ENCODE measurements at places on chromosomes 11 and 22.

GRCh38 chr11:73185680-73186293 is 32.3 kb upstream of the P2RY2 start:
- no peak for DNase-seq

DNA sequence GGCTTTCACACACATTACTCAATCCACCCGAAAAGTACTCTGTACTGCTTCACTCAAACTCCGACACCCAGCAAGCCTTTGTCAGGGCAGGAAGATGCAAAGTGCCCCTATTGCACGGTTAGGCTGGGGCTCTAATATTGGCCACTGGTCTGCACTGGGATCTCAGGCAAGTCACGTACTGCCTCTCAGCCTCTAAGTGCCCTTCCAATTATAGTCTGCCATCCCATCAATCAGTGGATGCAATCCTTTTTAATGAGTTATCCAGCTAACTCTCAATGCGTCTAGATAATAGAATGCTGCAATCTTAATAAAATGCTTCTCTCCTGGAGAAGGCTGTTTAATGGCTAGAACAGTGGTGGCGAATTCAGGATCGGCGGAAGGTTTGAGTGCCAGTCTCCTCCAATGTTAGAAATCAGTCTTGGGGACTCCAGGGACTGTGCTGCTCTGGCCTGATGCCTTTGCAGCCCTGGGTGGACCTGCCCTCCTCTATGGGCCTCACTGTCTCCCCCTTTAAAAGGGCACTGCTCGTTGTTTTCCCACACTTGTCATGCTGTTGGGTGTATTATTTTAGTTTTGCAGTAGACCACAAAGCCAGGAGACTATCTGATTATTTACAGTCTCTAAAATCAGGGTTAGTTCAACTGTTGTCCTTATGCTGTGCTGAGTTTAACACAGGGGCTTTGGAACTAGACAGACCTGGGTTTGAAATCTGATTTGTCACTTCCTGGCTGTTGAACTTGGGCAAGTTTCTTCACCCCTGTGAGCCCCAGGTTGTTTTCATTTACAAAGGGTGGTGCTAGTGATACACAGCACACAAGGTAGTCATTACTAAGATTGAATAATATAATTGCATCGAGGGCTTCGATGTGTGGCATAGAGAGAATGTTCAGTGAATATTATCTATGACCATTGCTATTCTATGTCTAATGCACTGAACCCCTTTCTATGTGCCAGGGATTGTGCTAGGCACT is 36.7 kb downstream of the CLMP start:
- DNase-seq = no peak

- DNase-seq = no peak
These were observed 4.2 kb downstream of the IL17REL start for GRCh38 chr22:50008151-50009040.

GRCh38 chr11:20754933-20755332 is 85.5 kb downstream of the NELL1 start:
- no peak for DNase-seq

GRCh38 chr11:107043242-107044006 is 25.1 kb upstream of the GUCY1A2 start:
- no peak for DNase-seq

GRCh38 chr11:13358596-13359270 is 81.1 kb downstream of the BMAL1 start:
- DNase-seq = no peak

DNA sequence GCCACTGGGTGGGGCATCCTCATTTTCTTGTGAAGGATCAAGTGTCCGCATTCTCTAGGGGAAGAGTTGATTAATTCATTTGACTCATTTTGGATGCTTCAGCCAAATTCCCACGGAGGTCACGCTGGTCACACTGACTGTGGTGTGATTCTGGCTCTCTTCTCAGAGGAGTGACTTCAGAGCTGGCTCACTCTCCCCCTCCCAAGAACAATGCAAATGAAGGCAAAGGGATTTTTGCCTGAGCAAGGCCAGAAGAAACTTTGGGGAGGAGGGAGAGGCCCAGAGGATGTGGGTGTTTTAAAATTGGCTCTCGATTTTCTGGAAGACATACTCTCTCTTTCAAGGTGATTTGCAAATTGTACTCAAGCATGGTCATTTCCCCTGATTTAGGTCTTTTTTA is 51.1 kb upstream of the LMO2 start:
- DNase-seq = no peak

DNA sequence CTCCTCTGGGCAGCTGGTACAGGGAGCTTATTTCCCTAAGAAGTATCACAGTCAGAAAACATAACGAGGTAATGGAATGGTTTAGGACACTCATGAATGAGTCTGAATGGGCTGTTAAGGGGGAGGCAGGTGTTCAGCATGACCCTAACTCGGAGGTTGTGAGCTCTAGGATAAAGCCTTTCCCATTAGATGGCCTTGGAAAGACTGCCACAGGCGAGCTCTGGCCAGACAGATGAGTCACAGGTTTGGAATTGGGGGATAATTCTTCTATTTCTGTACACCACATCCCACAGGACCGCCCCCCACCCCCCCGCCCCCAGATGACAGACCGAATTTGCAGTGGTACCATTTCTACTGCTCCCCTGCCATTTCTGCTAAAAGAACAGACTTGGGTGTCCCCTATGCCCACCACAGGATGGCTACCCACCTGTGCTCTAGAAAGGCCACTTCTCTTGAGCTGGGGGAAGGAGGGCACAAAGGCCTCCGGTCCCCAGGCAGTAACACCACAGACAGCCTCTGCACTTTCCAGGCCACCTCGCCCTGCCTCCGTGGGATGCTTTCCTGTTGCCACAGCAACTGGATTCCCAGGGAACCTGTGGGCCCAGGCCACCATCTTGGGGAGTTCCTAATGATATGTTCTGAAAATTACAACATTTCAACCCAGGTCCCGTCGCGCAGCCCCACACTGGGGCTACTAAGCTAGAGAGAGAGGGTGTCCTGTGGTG is 76.7 kb downstream of the TRIM29 start:
- DNase-seq = no peak

GRCh38 chr11:1829039-1829820 is 5.6 kb upstream of the SYT8 start:
- DNase-seq = peak; percentile 59

DNA sequence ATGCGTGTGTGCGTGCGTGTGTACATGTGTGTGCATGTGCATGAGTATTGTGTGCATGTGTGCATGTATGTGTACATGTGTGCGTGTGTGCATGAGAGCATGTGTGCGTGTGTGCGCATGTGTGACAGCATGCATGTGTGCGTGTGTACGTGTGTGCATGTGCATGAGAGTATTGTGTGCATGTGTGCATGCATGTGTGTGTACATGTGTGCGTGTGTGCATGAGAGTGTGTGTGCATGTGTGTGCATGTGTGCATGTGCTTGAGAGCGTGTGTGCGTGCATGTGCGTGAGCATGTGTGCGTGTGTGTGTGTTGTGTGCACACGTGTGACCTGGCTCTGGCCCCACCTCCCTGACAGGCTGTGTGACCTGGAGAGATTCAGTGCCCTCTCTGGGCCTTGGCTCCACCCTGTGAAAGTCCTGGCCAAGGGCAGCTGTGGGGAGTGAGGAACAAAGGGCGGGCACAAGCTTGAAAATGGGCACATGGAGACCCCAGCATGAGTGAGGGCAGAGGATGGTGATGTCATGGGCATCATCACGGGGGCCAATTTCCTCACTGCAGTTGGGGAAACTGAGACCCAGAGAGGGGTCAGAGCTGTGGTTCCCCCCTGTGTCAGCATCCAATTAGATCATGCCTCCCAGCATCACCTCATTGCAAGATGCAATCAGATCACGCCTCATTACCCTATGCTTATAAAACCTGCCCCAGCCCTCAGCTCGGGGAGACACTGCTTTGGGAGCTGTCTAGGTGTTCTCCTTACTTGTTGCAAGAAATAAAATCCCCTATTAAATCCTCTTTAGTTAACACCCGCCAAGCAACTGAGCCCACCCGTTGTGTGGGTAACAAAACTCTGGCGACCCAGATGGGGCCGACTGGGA is 658 bp downstream of the ACY3 start:
- no peak for DNase-seq

- DNase-seq = no peak
These were observed 39.0 kb downstream of the BMAL1 start for GRCh38 chr11:13316528-13316961.

DNA sequence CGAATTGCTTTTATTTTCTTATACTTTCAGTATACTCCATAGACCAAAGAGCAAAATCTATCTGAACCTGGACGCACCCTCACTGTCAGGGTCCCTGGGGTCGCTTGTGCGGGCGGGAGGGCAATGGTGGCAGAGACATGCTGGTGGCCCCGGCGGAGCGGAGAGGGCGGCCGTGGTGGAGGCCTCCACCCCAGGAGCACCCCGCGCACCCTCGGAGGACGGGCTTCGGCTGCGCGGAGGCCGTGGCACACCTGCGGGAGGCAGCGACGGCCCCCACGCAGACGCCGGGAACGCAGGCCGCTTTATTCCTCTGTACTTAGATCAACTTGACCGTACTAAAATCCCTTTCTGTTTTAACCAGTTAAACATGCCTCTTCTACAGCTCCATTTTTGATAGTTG is 1077.4 kb downstream of the BRD1 start:
- DNase-seq = no peak

DNA sequence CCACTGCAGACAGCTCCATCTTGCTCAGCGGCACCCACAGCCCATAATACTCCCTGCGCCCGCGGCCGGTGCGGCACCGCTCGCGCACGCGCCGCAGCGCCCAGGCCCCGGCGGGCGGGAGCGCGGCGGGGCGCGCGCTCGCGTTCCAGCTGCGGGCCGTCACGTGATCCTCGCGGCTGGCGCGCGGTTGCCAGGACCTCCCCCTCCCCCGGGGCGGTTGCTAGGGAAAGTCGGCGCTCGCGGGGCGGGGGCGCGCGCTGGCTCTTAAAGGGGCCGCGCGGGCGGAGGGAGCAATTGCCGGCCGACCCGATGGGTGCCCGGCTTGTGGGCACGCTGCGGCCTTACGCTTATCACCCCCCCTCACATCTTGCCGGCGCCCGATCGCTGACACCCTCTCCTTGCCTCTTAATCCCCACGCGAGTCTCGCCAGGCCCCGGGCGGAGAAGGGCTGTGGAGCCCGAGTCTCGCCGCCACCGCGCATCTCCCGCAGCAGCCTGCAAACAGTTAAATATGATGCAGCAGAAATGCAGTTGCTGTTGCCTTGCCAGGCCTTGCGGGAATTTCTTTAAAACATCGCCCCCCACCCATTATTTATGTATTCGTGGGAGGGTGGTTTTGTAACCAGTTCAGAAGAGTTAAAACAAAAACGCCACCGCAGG is at the start of gene CBX6:
Gene CBX6, minus strand, starts transcription at position 45 of the 659 bp plus-strand sequence. Its CDS starts 26 bp downstream, at position 19.
- peak; percentile 99 for DNase-seq

DNA sequence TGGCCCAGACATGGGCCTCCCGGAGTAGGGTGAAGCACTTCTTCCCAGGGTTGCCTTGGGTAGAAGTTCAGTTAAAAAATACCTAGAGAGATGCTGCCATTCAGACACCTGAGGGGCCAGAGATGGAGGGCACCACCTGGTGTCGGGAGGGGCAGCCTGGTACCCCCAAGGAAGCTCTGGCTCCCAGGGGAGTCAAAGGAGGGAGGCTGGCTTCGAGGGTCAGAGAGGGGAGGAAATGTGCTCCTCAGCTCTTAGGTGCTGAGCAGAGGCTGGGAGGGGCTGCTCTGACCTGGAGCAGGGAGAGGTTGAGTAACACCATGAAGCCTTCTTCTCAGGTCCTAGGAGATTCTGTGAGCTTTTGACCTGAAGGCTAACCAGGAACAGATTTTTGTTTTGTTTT is 1.1 kb downstream of the USP35 start:
- no peak for DNase-seq

DNA sequence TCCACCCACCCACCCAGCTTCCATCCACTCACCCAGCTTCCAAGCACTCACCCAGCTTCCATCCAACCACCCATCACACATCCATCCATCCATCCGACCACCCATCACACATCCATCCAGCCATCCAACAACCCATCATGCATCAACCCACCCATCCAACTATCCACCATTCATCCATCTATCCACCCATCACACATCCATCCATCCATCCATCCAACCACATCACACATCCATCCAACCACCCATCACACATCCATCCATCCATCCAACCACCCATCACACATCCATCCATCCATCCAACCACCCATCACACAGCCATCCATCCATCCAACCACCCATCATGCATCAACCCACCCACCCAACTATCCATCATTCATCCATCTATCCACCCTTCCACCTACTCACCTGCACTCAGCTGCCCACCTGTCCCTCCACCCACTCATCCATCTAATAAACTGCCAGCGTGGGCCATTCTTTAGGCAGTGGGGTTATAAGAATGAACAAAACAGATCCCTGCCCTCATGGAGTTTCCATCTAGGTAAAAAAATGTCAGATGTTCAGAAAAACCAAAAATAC is 88.2 kb downstream of the CELSR1 start:
- no peak for DNase-seq

GRCh38 chr11:8242118-8242475 is 21.6 kb downstream of the LMO1 start:
- DNase-seq = no peak

- DNase-seq = no peak
These were observed 34.0 kb downstream of the IRAG1 start for GRCh38 chr11:10659339-10660216.

DNA sequence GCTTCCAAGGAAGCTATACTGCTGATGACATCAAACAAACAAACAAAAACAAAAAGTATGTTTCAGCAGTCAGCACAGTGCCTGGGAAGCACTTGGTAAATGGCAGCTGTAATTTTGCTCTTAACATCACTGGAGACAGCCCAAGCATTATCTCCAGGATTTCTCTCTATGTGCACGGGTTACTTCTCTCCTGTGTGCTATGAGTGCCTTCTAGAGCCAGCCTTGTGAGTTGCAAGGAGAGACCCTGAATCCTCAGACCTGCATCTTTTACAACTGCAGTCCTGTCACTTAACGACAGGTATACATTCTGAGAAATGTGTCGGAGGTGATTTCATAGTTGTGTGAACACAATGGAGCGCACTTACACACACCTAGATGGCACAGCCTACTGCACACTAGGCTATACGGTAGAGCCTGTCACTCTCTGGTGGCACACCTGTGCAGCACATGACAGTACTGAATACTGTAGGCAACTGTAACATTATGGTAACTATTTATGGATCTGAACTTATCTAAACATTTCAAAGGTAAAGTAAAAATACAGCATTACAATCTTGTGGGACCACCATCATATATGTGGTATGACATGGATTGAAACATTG is 662.5 kb upstream of the B3GAT1 start:
- no peak for DNase-seq

DNA sequence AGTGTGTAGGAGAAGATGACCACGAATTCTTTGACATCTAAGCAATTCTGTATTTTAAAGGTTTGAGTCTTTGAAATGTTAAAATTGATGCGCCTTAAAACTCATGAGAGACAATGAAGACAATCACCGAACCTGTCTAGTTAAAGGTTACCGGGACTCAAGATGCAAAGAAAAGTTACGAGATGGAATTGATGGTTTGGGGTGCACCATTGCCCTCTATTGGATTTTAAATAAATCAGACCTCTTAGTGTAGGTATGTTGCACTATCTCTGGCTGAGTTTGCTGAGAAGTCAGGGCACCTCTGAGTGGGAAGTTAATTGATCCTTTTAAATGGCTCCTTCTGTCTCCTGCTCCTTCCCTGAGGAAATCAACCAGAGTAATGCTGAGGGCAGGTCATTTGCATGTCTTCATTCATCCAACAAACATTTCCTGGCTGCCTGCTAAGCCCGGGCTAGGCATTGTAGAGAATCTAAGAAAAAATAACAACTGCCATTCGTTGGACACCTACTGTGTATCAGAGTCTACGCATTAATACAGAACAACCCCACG is 19.4 kb upstream of the TMA7B start:
- no peak for DNase-seq

- DNase-seq = no peak
These were observed 103.4 kb downstream of the FANCF start for GRCh38 chr11:22522225-22522624.

- DNase-seq = no peak
These were observed 189.6 kb downstream of the DSCAML1 start for GRCh38 chr11:117607449-117607848.

- no peak for DNase-seq
These were observed 437.5 kb downstream of the TBC1D22A start for GRCh38 chr22:47199979-47200272.

Data from posterior cingulate gyrus (tissue), 11 donors.